Smooth muscle cell of the pulmonary artery (primary cell): ENCODE measurements at places on chromosomes 4 and X. TPM values are rescaled to one million over a fixed set of nuclear protein-coding genes. Genes with fewer than 3 reads are reported as not detected.

The SYTL5 gene
- total RNA-seq = 2.2 and 2.9 TPM in 2 replicates

The LRIT3 gene
- total RNA-seq = 0.03 TPM in 1 of 2 replicates, not detected in the other

The PCYT1B gene
- total RNA-seq = 0.76 and 0.91 TPM in 2 replicates

The ART3 gene
- total RNA-seq = not detected in 2 replicates

The TCEAL5 gene
- not detected in 2 replicates for total RNA-seq

The SULT1E1 gene
- total RNA-seq = 10.7 and 17.8 TPM in 2 replicates

The FHIP1A gene
- total RNA-seq = 0.07 and 0.66 TPM in 2 replicates

The TLR2 gene
- total RNA-seq = 0.07 and 0.66 TPM in 2 replicates

The SPANXC gene
- not detected in 2 replicates for total RNA-seq

The PTPN13 gene
- 31.5 and 48.9 TPM in 2 replicates for total RNA-seq

The TCP11X2 gene
- not detected in 2 replicates for total RNA-seq

The MAOB gene
- total RNA-seq = 1.7 and 4.2 TPM in 2 replicates

The PCDH19 gene
- 0.03 and 0.07 TPM in 2 replicates for total RNA-seq

The AR gene
- 7.3 and 7.6 TPM in 2 replicates for total RNA-seq

The KLF8 gene
- total RNA-seq = 2.2 and 4.9 TPM in 2 replicates

The MAGEA8 gene
- not detected in 2 replicates for total RNA-seq

The JADE3 gene
- 6.4 and 7.2 TPM in 2 replicates for total RNA-seq

The FRMD7 gene
- 0.03 and 0.07 TPM in 2 replicates for total RNA-seq

The ENPEP gene
- 0.43 and 4.7 TPM in 2 replicates for total RNA-seq

The CFAP99 gene
- 0.13 TPM in 1 of 2 replicates, not detected in the other for total RNA-seq

The ANOS1 gene
- 4.1 and 18.8 TPM in 2 replicates for total RNA-seq

The SYP gene
- 0.52 and 0.59 TPM in 2 replicates for total RNA-seq

The C4orf17 gene
- total RNA-seq = not detected in 2 replicates

The PNMA3 gene
- total RNA-seq = 0.13 and 0.17 TPM in 2 replicates

The SSX2B gene
- total RNA-seq = not detected in 2 replicates

The DBET gene
- not detected in 2 replicates for total RNA-seq

The ZFYVE28 gene
- total RNA-seq = 12.4 and 22.5 TPM in 2 replicates

The NXF2B gene
- not detected in 2 replicates for total RNA-seq

The CAPN6 gene
- total RNA-seq = 0.07 TPM in 1 of 2 replicates, not detected in the other

The NLGN4X gene
- 0.13 and 0.46 TPM in 2 replicates for total RNA-seq

The CLDN2 gene
- not detected in 2 replicates for total RNA-seq

The FGA gene
- total RNA-seq = not detected in 2 replicates

The ZNF157 gene
- total RNA-seq = 0.03 and 0.26 TPM in 2 replicates

The MND1 gene
- 0.79 and 1.7 TPM in 2 replicates for total RNA-seq

The FAM47B gene
- not detected in 2 replicates for total RNA-seq

The CCSER1 gene
- 0.03 and 0.20 TPM in 2 replicates for total RNA-seq

The SMIM10 gene
- total RNA-seq = 4.1 and 7.3 TPM in 2 replicates

The SULT1B1 gene
- total RNA-seq = 1.5 and 3.2 TPM in 2 replicates

The FABP2 gene
- total RNA-seq = not detected in 2 replicates

The SSX4B gene
- total RNA-seq = not detected in 2 replicates

The MED28 gene
- total RNA-seq = 10.5 and 11.8 TPM in 2 replicates

The HERC5 gene
- 1.7 and 1.8 TPM in 2 replicates for total RNA-seq

The RPA4 gene
- 1.2 and 1.8 TPM in 2 replicates for total RNA-seq

The SPATA4 gene
- 0.23 and 0.46 TPM in 2 replicates for total RNA-seq

The SLC26A1 gene
- total RNA-seq = 0.13 and 0.30 TPM in 2 replicates

The INTU gene
- 7.3 and 7.4 TPM in 2 replicates for total RNA-seq

The IL21 gene
- total RNA-seq = not detected in 2 replicates

The RASGEF1B gene
- 1.1 and 3.8 TPM in 2 replicates for total RNA-seq

The HDX gene
- total RNA-seq = 4.8 and 5.2 TPM in 2 replicates

The GDPD2 gene
- not detected in 2 replicates for total RNA-seq

The SCRG1 gene
- total RNA-seq = 0.50 and 3.6 TPM in 2 replicates
